HFFc6 (cell line): ENCODE measurements at places on chromosomes 5 and 9. TPM values are rescaled to one million over a fixed set of nuclear protein-coding genes. Genes with fewer than 3 reads are reported as not detected.

DNA sequence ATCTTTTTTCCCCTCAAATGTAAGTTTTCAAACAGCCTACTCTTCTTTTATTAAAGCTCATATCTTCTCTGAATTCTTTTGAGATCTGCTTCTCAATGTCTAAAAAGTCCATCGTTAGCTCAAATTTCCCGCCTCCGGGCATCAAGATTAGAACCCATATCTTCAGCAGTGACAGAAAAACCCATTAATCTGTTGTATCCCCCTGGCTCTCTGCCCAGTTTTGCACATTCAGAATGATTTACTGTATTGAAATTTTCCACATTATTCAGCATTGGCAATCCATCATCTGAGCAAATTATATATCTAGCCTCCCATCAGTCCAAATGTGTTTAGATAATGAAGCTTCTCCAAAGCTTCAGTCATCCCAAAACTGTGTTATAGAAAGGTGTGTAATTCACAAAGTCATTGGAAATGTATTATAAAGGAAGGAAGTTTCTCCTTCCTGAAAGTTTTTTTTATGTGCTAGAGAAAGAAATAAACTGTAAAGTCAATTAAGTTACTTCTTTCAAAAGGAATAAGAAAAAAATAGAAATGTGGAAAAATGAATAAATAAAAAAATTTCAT, 849.9 kb downstream of the MAT2B start:
- DNase-seq = no peak

- DNase-seq = no peak
Measured at GRCh38 chr5:84303315-84303714, 81.4 kb downstream of the EDIL3 start.

ZNF354C gene
- 3.8 to 4.7 TPM (median 4.7 TPM) in 3 replicates for total RNA-seq

DNA sequence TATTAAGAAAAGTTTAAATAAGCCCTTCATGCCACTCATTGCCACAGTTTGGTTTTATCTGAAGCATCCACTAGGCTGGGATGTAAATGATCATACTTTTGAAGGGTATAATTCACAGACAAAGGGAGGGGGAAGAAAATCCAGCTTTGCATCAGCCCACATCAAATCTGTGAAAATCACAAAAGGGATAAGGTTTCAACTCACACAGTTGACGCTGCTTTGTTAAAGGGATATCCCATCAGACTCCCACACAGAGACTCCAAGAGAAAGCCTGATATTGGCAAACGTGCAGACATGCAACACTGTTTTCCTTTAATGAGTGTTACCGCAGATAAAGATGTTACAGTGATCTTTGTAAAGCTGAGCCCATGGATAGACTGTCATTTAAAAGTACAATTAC, 602.9 kb downstream of the TLE1 start:
- DNase-seq = no peak

- DNase-seq = no peak
Measured at GRCh38 chr5:170792878-170793277, 9.4 kb downstream of the GABRP start.

GRCh38 chr9:76417394-76417793, 23.2 kb upstream of the RFK start:
- no peak for DNase-seq

DNA sequence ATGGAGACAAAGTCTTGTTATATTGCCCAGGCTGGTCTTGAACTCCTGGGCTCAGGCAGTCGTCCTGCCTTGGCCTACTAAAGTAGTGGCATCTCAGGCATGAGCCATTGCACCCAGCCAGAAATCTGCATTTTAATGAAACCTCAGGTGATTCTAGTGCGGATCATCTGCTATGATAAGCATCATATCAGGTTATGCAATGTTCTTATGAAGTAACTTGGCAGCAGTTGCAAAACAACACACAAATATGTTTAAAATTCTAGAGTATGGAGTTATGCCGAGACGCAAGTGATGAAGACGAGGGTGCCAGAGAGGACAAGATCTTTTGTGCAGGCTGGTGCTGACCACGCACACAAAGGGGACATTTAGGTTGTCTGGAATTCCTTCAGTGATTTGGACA, 153.2 kb upstream of the MEF2C start:
- no peak for DNase-seq

GRCh38 chr9:129406278-129407225, 214.3 kb downstream of the C9orf50 start:
- DNase-seq = no peak

ROR2 gene
- total RNA-seq = 0.09 TPM in 1 of 3 replicates, not detected in the others

SPINK7 gene
- total RNA-seq = not detected in 3 replicates

NMUR2 gene
- total RNA-seq = not detected in 3 replicates

GRCh38 chr5:8585230-8586018, 716.5 kb downstream of the MTRR start:
- no peak for DNase-seq

- DNase-seq = no peak
Measured at GRCh38 chr9:121675969-121676822, 24.8 kb downstream of the DAB2IP start.

DNA sequence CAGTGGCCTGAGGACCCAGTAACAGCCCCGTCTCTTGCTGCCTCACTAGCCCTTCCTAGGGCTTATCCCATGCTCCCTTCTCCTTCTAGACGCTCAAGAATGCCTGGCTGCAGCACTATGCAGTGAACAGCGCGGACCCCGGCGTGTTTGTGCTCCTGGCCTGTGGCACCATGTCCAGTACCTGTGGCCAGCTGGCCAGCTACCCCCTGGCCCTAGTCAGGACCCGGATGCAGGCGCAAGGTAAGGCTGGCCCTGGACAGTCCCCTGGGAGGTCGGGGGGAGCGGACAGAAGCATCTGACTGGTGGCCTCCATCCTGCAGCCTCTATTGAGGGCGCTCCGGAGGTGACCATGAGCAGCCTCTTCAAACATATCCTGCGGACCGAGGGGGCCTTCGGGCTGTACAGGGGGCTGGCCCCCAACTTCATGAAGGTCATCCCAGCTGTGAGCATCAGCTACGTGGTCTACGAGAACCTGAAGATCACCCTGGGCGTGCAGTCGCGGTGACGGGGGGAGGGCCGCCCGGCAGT, 20.5 kb downstream of the PTGES2 start:
- no peak for DNase-seq

SPINK4 gene
- total RNA-seq = not detected in 3 replicates

NEURL1B gene
- total RNA-seq = 1.9 to 8.6 TPM (median 4.3 TPM) in 3 replicates

DNA sequence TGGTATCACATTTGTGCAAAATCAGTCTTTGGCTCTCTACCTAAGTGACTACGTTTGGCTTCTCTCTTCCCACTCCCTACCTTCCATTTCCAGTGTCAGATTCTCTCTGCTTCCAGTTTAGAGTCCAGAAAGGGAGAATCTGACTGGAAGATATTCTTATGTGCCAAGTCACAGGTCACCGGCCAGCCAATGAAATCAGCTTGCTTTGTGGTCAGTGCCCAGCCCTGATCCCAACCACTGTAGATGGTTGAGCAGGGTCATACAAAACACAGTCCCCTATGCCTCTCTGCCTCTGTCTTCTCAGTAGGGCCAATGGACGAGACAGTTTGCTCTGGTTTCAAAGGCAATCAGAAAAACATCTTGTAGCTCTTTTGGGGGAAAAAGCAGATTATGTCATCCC, 15.6 kb upstream of the EPB41L4B start:
- no peak for DNase-seq

DNA sequence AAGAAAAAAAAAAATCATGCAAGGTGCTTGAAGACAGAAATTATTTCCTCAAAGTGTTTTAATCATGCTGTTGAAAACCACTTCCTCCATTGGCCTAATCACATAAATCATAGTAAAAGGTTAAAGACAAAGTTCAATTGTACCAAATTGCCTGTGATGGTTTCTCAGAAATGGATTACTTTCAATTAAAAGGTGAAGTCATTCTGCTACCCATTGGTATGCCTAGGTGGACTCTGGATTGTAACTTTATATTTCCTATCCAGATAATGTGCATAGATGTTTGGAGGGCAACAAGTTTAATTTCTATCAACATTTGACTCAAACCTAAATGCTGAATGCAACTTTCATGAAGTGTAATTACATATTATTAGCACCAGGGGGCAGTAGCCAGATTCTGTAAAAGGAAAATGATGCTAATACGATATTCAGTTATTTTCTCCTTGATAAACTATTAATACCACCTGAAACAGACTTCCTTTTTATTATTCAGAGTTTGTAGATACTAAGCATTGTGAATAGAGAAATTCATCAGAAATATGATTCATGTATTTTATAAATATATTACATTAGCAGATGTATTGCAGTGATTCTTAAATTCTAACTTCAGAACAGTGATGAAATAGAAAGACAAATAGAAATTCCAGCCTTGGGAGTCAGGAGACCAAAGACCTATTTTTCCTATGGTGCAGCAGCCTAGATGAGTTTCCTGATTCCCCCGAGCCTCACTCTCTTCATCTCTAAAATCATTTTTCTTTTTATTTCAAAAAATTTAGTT, 148.2 kb downstream of the CAAP1 start:
- DNase-seq = peak; percentile 4

- DNase-seq = no peak
Measured at GRCh38 chr5:74951865-74952264, 85.7 kb upstream of the FAM169A start.

LRRC70 gene
- total RNA-seq = 0.18 to 0.50 TPM (median 0.25 TPM) in 3 replicates

ECSCR gene
- total RNA-seq = 0.38 to 0.91 TPM (median 0.48 TPM) in 3 replicates

DNA sequence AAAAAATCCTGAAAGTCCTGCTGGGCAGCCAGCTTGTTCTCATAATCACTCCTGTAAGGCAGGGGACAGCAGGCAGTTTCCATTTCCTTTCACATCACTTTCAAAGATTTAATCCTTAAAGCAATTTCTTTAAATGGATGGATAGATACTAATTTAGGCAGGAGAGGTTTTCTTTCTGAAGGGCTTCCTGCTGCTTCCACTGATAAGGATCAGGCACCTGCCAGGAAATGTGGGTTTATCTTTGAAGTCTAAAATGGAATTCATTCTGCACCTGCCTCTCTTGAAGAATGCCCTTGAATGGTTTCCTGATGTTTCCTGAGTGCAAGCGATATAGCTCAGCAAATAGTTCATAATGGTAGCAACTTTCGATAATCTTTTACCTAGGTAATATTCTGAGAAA, 64.5 kb downstream of the STARD4 start:
- no peak for DNase-seq

DNA sequence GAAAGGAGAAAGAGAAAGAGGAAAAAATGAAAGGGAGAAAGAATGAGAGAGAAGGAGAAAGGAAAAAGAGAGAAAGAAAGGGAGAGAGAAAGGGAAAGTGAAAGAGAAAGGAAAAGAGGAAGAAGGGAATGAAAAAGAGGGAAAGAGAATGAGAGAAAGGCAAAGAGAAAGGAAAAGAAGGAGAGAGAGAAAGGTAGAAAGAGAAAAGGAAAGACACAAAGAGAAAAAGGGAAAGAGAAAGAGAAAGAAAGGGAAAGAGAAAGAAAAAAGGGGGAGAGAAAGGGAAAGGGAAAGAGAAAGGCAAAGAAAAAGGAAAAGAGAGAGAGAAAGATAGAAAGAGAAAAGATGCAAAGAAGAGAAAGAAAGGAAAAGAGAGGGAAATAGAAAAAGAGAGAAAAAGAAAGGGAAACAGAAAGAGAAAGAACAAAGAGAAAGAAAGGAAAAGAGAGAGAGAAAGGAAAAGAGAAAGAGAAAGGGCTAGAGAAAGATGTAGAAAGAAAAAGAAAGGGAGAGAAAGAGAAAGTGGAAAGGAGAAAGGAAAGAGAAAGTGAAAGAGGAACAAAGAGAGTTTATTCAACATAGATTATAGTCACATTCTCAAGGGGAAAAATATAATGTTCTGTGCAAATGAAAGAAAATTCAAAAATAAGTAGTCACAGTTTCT, 165.2 kb downstream of the TMEM38B start:
- DNase-seq = no peak

POLR3G gene
- total RNA-seq = 10.0 to 14.4 TPM (median 12.1 TPM) in 3 replicates

KIAA0825 gene
- 1.7 to 3.1 TPM (median 2.9 TPM) in 3 replicates for total RNA-seq

DNA sequence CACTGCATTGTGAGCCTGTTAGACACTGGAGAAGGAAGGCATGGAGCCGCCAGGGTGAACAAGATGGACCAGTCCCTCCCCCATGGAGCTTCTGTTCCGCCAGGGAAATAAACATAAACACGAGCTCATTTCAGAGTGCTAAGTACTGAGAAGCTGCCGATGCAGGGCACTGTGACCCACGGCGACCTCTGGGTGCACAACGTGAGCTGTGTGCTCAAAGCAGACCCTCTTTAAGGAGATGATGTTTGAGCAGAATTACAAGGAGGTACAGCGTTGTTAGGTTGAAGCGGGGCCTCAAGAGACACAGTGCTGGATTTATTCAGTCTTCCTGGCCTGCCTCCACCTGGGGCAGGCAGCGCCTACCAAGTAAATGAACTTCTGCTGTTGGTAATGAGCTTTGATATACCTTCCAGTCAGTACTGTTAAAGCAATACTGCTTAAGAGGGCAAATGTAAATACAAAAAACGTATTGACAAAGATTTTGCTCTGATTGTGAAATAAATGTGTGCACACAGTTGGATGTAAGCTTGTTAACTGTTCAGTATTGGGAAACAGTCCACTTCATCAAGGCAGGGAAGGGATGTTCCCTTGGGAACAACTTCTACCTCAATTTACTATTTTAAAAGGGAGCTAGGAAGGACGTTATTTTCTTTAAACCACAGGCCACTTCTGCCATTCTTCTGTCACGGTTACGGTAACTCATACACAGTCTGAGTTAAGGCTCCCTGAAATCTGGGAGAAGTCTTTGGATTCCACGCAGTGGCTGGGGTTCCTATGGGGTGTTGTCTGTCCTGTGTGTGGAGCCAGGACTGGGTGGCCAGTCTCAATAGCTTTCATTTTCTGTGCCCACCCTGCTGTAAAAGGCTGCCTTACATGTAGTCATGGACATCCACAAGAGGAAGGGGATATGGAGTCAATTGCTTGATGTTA, 48.9 kb upstream of the DMRT1 start:
- DNase-seq = no peak
